Stimulated activated CD8-positive, alpha-beta memory T cell treated with anti-CD3 and anti-CD28 coated beads, Interleukin-7, amount 100 ng/mL, for 24 hours (primary cell): ENCODE measurements at places on chromosomes 7 and 10.

DNA sequence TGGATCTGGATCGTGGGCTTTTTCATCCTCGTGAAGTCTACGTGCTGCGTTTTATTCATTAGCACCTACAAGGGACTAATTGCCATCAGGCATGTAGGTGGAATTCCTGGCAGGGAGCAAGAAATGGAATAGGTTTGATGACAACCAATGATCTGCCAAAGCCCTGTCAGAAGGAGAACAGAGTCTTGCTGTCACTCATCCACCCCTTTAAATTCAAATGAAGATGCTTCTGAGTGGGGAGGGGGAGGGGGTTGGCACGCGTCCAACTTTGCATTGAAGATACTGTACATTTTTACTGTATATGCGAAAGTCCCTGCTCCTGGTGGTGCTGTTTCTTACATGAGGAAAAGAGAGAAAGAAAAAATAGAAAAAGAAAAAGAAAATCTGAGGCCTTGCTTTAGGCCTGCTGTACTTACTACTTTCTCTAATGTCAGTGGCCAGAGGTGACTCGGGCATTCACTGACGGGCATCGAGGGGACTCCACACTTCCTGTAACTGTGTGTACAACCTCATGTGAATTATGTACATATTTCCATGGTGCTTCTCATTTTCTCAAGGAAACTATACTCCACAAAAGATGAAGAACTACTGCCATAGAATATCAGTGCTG lies 569.1 kb downstream of the INHBA start:
- no peak for DNase-seq

DNA sequence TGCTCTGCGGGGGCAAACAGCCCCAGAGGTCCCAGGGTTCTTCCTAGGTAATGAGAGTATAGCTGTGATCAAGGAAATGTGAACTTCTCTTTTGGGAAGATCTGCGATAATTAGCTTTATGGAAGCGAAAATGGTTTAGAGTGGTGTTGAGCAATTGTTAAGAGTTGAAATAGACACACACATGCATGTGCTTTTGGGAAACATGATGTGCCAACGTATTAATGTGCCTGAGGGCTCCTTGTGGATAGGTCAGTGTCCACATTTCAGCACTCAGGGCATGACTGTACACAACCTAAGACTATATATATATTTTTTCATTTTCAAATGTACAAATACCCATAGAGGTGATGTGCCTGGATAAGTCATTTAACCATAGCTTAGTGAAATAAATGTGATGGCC lies 67.0 kb downstream of the GSDME start:
- no peak for DNase-seq

- no peak for DNase-seq
Observed at GRCh38 chr7:105399043-105399725, 10.5 kb upstream of the SRPK2 start.

- DNase-seq = no peak
Observed at GRCh38 chr10:121138918-121139317, 287.8 kb downstream of the WDR11 start.

DNA sequence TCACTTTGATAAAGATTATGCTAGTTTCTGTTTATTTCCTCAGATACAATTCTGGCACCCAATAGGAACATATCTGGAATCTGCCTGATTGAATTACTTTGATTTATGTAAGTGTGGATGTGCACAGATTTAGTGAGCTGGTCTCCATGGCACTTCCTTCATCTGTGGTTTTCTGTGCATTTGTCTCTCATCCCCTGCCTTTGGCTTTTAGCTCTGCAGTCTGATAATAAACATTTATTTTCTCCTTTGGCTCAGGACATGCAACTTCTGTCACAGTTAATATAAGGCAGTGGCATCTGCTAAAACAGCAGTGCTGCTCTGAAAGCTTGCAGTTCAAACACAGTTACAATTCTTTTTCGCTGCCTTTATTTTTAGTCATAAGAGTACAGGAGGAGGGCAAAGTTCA lies 273.7 kb upstream of the CHRM2 start:
- no peak for DNase-seq

DNA sequence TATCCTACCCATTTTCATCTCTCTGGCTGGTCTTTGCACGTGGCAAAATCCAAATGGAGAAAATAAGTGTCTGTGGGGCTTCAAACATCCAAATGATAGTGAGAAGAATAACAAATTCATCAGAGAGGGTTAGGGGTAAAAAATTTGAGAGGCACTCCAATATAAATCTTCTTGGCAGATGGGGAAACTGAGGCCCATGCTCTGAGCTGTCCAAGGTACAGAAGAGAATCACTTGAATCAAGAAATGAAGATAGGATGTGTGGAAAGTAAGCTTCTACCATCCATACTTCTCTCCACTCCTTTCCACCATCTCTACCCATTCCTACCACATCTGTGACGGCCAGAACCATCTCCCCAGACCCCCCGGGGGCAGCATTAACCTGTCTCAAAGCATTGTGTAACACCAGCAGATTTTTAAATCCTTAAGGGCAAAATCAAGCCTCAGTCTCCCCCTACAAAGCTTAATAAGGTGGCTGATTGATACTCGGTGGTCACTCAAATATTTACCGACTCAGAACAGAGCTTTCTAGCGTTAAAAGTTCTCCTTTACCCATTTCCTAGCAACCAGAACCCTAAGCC lies 818 bp downstream of the GOT1 start:
- no peak for DNase-seq

GRCh38 chr7:15678653-15679052 lies 7.8 kb downstream of the MEOX2 start:
- DNase-seq = no peak

DNA sequence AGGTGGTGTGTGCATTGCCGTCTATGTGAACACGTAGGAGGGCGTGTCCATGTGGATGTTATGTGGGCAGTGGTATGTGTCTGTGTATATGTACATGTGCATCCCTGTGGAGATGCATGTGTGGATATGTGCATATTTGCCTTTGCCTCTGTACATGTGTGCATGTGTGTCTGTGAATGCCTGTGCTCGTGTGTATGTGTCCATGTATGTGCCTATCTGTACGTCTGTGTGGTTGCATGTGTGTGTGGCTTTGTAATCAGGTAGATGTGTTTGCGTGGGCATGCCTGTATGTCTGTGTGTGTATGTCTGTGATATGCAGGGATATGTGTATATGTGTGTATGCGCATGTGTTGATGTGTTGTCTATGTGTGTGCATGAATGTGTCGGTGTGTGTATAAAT lies 19.7 kb downstream of the ADCY1 start:
- no peak for DNase-seq

DNA sequence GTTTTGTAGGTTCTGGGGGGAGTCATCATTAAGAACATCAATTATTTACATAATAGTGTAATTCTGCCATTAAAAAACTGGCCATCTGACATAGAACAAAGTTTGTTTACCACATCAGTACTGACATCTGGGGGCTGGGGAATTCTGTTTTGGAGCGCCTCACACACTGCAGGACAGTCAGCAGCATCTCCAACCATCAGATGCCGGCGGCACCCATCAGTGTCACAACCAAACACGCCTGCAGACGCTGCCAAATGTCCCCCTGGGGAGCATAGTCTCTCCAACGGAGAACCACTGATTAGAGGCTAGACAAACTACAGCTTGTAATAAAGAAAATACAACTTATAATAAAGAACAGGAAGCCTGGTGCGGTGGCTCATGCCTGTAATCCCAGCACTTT lies 26.0 kb downstream of the GNA12 start:
- DNase-seq = no peak

GRCh38 chr7:135215180-135215579 lies 3.9 kb upstream of the WDR91 start:
- no peak for DNase-seq

- peak; percentile 24 for DNase-seq
Observed at GRCh38 chr10:16809074-16809718, 8.0 kb downstream of the RSU1 start.

- DNase-seq = no peak
Observed at GRCh38 chr10:44589944-44590449, 205.1 kb upstream of the CXCL12 start.

DNA sequence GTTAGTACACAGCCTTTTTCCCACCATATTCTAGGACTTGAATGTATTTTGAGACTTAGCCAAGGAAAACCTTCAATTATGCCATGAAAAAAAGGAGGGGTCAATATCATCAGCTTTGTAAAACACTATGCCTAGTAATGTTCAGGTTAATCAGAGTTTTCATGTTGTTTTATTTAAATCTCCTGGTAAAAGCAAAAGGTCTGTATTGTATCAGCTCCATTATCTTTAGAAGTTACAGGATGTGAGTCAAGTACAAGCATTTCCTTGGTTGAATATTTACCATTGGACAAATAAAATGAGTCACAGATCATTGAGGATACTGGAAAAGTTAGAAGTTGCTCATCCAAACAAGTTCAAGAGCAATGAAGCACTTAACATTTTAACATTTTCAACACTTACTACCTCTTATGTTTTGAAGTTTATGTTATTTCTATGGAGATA lies 89.9 kb upstream of the CAPZA2 start:
- DNase-seq = no peak

GRCh38 chr7:1520539-1521234 lies 9.8 kb upstream of the MAFK start:
- no peak for DNase-seq

- no peak for DNase-seq
Observed at GRCh38 chr10:123156078-123156477, 1.9 kb downstream of the BUB3 start.

DNA sequence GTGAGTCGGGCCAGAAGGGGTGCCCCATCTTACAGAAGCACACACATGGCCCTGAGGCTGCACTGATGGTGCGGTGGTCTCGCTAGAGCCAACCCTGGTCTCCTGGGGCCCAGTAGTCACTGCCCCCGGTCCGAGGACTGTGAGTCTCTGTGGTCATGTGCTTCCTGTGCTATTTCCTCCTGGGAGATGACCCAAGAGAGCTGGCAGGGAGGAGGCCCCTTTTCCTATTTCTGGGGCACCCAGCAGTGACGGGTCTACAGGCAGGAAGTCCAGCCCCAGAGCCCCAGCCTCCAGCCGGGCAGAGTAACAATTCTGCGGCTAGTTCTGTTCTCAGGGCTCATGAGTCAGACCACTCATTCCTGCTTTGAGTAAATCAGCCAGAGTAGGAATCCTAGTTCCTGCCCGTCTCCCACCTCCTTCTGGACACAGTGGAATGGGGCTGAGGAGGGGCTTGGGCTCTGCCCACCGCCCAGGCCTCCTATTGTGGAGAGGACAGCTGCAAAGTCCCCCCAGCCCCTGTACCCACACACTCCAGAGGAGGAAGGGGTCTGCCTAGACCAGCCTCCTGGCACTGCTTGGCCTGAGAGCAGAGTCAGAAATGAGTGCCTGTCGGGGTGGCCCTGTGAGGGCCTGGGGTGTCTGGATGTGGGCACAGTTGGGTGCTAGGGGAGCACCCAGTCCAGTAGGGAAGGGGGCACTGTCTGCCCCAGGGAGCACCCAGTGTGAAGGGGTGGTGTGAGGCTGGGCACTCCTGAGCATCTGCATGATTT lies 80.5 kb upstream of the PPIF start:
- no peak for DNase-seq

GRCh38 chr7:158638001-158638400 lies 50.4 kb upstream of the PTPRN2 start:
- no peak for DNase-seq

DNA sequence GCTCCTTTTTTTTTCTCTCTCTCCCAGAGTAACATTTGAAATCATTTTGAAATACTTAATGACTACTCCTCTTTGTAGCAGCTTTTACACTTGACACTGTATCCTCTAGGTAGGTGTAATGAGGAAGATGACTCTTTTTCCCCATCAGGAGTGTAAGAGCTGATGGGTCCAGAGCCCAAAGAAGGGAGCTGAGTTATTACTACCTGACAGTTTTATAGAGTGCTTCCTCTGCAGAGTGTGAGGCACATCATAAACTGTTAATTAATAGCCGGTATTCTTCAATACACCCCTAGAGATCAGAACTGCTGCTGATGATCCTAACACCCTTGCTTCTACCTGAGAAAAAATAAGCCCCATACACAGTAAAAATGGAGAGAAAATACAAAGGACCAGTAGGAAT lies 279.8 kb upstream of the SEMA3A start:
- no peak for DNase-seq

DNA sequence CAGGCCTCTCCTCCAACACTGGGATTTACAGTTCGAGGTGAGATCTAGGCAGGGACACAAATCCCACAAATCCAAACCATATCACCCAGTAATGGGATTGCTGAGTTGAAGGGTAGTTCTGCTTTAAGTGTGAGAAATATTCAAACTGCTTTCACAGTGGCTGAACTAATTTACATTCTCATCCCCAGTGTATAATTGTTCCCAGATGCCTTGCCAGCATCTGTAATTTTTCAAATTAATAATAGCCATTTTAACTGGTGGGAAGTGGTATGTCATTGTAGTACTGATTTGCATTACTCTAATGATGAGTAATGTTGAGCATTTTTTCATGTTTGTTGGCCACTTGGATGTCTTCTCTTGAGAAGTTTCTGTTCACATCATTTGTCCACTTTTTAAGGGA lies 592.8 kb upstream of the GRM3 start:
- DNase-seq = no peak

- no peak for DNase-seq
Observed at GRCh38 chr10:17234431-17234945, 6.4 kb downstream of the VIM start.

GRCh38 chr10:82267014-82267413 lies 392.0 kb downstream of the NRG3 start:
- DNase-seq = no peak

GRCh38 chr10:4839353-4839752 lies 13.3 kb downstream of the AKR1E2 start:
- no peak for DNase-seq

- DNase-seq = no peak
Observed at GRCh38 chr10:8224591-8224990, 170.1 kb downstream of the GATA3 start.
